Activated CD8-positive, alpha-beta memory T cell treated with anti-CD3 and anti-CD28 coated beads, Interleukin-2, amount 50 U/mL, for 4 hours (primary cell): ENCODE measurements at places on chromosomes 13 and 19.

- no peak for DNase-seq
These were observed 290.2 kb upstream of the ATXN8OS start for GRCh38 chr13:69817333-69817869.

DNA sequence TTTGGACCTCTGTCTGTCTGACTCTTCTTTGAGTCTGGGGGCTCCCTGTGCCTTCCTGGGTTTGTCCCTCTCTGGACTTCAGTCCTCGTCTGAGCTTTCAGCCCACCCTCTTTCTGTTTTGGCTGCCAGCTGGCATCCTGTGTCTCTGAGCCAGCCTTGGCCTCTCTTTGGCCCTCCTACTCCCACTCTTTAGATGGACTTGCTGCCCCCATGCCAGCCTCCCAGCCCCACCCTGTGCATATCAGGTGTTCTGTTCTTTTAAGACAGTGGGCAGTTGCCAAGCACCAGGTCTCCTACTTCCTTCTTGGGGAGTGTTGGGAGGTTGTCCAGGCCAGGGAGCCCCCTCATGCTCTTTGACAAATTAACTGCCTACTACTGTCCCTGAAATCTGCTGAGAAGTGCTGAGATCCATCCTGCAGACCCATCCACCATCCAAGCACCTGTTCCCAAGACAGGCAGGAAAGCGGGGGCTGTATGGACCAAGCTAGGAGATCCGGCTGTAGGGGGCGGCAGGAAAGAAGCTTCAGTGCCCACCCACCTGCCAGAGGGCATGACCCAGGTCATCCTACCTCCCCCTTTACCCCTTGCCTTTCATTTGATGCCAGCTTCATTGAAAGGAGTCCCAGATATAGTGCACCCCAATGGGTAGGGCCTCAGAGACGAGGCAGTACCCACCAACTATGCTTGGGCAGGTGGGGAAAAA is 9.6 kb downstream of the CIC start:
- DNase-seq = no peak

- no peak for DNase-seq
These were observed 168.3 kb upstream of the TSHZ3 start for GRCh38 chr19:31517224-31518180.

DNA sequence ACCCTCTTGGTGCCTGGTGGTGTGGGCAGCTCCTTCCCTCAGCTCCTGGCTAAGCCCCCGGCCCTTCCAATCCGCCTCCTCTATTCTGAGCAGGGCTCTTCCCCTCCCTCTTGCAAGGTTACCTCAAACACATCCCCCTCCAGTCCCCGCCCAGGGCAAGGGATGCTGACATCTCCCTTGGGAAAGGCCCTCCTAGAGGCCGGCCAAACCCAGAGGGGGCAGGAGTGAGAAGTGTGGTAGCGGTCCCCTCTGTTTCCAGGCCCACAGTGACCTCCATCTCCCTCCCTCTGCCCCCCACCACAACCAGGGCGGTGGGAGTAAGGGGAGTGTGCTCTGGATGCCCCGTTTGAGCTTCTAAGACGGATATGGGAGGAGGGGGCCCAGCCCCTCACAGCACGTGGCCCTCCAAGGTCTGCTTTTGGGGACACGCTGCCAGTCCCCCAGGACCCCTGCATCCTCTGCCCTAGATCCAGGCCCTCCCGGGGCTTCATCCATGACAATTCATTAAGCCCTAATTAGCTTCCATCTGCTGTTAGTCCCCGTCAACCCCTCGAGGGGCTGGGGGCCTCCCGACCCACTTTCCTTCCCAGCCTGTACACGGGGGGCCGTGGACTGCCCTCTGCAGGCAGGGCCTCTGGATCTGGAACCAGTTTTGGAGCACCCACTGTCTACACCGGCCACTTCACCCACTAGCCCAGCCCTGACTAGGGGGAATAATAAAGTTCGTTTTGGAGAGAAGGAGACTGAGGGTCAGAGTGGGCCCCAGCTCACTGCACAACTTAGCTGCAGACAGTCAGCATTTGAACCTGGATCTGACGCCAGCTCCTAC is 2.3 kb downstream of the LINGO3 start:
- no peak for DNase-seq

DNA sequence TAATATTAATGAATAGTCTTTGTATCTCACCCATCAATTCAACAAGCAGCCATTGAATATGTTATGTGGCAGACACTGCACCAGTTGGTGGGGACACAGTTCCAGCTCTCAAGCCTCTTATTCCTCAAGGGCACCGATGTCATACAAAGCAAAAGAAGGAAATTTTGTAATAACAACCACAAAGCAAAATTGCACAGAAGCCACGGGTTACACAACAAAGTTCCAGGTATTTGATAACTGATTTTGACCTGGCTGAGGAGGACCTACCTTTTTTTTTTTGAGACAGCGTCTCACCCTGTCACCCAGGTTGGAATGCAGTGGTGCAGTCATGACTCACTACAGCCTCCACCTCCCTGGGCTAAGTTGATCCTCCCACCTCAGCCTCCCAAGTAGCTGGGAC is 266.7 kb downstream of the FOXO1 start:
- DNase-seq = no peak

- no peak for DNase-seq
These were observed 4.6 kb downstream of the TLE2 start for GRCh38 chr19:3024509-3024869.

- no peak for DNase-seq
These were observed 128.6 kb upstream of the PEG3 start for GRCh38 chr19:56969156-56969555.

GRCh38 chr19:9860407-9860806 is 25.3 kb downstream of the PIN1 start:
- DNase-seq = no peak

DNA sequence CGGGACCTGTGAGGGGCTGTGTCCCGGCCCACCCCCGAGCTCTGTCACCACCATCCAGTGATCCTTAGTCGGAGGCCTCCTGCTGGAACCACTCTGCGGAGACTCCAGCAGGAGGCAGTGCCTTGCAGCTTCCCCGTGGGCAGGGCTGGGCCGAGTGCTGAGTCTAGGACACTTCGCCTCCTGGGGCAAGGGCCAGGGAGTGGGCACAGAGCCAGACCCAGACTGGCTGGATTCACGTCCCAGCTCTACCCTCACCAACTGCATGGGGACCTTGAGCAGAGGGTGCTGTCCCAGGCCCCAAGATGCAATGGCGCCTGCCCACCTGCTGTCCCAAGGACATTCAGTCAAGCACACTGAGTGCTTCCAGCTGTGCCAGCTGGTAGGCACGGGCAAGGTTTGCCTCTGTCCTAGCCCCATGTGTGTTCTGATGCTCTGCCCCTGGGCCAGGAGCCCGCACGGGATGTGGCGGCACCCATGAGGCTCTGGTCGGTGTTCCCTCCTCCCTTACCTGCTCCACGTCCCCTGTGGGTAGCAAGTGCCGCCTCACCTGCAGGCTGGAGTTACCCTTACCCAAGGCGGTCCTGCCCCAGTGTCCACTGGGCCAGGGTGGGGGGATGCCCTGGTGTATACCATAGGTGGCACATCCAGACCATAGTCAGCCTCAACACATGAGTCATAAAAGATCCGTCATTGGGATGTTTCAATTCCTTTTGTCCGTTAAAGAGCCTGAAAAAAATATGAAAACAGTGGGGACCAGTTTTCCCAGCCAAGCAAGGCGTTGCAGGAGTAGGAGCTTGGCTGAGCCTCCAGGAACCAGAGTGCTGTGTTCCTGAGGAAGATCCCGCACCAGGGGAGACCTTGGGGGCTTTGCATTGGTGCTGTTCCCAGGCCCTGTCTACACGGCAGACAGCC is 7.4 kb downstream of the FZR1 start:
- DNase-seq = no peak

DNA sequence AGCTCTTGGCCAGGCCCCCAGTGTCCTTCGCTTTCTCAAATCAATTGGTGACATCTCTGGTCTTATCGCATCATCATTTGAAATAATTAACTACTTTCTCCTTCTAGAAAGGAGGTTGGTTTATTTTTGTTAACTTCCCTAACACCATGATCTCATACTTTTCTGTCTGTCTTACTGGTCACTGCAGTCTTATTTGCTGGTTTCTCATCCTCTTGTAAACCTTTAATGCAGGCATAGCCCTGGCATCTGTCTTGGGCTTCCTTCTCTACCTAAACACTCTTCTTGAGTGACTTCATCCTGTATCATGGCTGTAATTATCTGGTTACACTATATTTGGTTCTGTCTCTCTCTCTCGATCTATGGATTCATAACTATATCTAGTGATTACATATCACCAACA is 152.8 kb downstream of the CYSLTR2 start:
- DNase-seq = no peak

DNA sequence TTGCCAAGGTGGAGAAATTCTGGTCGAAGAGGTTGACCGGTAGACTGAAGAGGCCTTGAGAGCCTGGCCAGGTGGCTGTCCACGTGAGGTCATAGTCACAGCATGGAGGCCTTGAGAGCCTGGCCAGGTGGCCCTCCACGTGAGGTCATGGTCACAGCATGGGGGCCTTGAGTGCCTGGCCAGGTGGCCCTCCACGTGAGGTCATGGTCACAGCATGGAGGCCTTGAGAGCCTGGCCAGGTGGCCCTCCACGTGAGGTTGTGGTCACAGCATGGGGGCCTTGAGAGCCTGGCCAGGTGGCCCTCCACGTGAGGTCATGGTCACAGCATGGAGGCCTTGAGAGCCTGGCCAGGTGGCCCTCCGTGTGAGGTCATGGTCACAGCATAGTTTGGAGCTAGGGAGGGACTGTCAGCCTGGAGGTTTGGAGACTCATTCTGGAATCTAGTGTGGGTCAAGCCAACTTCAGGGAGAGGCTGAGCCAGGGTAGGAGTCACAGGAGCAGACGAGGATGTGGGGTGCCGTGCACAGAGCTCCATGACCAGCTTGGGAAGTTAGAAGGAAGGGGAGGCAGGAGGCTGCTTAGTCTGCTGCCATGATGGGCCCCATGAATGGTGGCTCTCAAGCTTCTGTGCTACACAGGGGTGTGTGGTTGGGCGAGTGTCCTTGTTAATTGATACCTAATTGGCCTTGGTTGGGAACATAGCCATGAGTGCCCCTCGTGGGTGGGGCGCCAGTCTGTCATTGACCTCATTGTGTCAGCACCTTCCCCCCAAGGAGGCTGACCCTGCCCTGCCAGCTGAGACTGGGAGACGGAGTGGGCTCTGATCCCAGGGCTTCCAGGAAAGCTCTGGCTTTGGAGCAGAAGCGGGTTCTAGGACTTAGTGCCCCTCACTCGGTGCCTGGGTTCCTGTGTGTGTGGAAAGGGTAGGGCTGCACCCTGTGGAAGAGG is 4.0 kb downstream of the LENG9 start:
- no peak for DNase-seq

DNA sequence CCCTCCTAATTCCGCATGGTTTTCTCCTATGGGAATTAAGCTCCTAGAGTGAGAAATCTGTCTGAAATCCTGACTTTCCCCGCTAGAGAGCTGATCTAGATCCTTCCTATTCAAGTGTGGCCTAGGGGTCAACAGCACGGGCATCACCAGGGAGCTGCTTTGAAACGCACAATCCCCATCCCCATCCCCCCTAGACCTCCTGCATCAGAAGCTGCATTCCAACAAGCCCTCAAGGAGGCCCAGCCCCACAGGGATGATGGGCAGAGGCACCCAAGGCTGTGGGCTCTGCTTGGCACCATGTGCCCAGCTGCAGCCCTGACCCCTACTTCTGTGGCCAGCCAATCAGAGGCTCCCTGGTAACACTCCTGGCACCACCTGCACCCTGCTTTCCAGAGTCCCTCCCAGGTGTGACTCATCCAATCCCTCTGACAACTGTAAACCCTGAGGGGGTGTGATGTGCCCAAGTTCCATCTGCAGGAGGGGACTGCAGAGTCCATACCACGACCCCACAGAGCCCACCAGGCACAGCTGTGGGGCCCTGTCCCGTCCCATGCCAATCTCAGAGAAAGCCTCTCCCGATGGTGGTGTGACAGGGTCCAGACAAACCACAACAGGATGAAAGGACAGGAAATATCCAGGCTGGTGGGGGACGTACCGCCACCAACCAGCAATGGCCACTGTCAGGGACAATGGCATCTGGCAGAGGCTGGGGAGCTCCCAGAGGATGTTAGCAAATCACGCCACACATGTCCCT is 19.8 kb upstream of the SLC35E1 start:
- DNase-seq = no peak
